HT-29 (cell line): ENCODE measurements at places on chromosomes 12 and 14. TPM values are rescaled to one million over a fixed set of nuclear protein-coding genes. Genes with fewer than 3 reads are reported as not detected.

GRCh38 chr12:8493084-8493483 is 20.2 kb upstream of the CLEC4D start:
- DNase-seq = no peak

Gene BDKRB2
- total RNA-seq = 0.05 TPM in 1 of 2 replicates, not detected in the other

Gene LTBP2
- 0.31 and 2.6 TPM in 2 replicates for total RNA-seq

Gene NOS1
- total RNA-seq = not detected in 2 replicates
